Omental fat pad (tissue), 4 donors: ENCODE measurements at places on chromosomes 5 and 9.

GRCh38 chr5:62017092-62017491 lies 288.9 kb upstream of the KIF2A start:
- no peak for DNase-seq

- no peak for DNase-seq
Observed at GRCh38 chr5:37751227-37751626, 88.6 kb downstream of the GDNF start.

- DNase-seq = no peak
Observed at GRCh38 chr5:179110528-179110927, 50.4 kb downstream of the ZNF354C start.

GRCh38 chr9:109781541-109782197 lies 1.7 kb downstream of the PALM2AKAP2 start:
- no peak for DNase-seq

GRCh38 chr5:99285606-99286005 lies 356.8 kb upstream of the CHD1 start:
- no peak for DNase-seq

DNA sequence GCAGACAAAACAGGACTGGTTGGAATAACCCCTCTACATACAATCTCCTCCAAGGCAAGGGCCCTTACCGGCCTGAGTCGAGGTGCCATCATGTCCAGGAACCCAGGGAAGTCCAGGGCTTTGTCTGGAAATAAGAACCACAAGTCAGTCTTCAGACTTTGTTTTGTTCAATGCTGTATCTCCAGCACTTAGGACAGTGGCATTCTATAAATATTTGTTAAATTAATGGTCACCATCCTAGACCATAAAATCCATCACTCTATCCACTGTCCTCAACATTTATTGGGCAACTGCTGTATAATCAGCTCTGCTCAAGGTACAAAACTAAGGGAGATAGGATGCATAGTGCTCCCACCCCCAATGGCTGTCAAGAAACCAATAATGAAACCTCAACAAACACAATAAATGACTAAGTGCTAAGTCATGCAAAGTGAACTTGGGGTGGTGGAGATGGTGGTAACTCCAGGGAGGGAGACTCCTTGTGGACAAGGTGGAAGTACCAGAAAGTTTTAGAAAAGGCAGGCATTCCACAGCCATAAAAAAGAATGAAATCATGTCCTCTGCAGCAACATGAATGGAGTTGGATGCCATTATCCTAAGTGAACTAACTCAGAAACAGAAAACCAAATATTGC lies 5.0 kb downstream of the RELL2 start:
- DNase-seq = no peak

DNA sequence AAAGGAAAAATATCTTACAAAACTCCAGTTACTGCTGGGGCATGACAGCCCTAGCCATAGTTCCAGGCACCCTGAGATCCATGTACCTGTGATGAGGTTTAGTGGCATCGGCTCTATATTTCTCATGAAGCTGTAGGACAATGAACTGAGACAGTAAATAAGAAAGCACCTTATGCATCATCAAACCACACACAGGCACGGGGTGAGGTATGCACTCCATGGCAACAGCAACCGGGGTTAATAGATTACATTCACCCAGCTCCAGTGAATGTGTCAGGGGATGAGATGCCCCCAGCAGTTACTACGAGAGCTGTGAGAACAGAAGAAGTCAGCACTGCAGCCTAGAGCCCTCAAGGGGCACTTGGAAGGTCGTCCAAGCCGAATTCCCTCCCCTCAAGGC lies 162.0 kb upstream of the S1PR3 start:
- DNase-seq = no peak

GRCh38 chr5:177358370-177358819 lies 671 bp downstream of the RGS14 start:
- no peak for DNase-seq

DNA sequence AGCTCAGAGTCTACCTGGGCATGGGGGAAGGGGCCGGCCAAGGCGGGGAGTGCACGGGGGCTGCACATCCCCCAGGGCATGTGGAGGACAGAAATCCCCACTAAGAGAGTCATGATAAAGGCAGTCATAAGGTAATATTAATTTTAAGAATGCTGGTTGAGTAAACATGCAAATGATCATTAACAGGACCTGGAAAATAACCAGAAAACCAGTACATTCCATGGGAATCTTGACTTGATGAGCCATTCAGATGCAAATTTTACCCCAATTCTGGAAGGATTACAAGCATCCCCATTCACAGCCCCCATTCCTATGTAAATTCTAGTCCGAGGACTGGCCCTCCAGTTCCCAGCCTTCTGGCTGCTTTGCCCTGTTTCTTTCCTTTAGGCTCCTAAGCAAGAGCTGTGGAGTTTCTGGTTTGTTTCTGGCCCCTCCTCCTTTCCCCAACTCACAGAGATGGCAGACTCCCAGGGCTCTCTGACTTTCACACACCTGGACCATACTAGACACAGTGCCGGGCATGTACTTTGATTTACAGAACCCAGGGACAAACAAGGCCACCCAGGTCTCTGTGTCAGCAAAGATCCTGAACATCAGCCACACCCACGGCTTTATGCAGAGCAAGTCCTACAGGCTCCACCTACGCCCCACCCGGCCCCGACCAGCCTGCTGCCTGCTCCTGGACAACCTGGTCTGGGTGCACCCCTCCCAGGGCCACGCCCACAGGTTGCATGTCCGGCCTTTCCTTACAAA lies 62.7 kb downstream of the SEMA4D start:
- no peak for DNase-seq

GRCh38 chr5:141313711-141314110 lies 6.9 kb downstream of the TAF7 start:
- DNase-seq = no peak

DNA sequence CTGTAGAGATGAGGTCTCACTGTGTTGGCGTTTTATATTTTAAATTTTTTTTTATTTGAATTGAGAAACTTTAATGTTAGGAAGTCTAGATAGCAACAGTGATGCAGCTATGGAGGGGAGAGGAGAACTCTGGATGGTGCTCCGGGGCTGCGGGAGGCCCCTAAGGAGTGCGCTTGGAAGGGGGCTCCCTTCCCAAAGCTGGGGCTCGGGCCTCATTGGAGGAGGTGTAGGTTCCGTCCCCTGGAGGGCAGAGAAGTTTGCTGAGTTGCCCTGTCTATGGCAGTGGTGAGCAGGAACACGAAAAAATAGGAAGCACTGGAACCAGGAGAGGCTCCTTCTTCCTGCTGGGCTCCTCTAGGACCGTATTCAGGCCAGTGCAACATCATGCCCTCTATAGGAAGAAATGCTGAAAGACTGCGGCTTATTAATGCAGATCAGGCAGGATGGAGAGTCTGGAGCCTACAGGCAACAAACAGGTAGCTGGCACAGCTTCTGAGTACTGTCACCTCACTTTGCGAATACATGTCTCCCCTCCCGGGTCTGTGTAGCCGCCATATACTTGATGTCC lies 16.1 kb downstream of the AHRR start:
- no peak for DNase-seq

- no peak for DNase-seq
Observed at GRCh38 chr9:93577975-93578682, 1.7 kb downstream of the PHF2 start.

- DNase-seq = no peak
Observed at GRCh38 chr5:158670201-158670600, 429.5 kb downstream of the EBF1 start.

- DNase-seq = no peak
Observed at GRCh38 chr5:90807496-90807895, 248.9 kb downstream of the ADGRV1 start.

- no peak for DNase-seq
Observed at GRCh38 chr9:83000765-83001164, 62.2 kb downstream of the RASEF start.

DNA sequence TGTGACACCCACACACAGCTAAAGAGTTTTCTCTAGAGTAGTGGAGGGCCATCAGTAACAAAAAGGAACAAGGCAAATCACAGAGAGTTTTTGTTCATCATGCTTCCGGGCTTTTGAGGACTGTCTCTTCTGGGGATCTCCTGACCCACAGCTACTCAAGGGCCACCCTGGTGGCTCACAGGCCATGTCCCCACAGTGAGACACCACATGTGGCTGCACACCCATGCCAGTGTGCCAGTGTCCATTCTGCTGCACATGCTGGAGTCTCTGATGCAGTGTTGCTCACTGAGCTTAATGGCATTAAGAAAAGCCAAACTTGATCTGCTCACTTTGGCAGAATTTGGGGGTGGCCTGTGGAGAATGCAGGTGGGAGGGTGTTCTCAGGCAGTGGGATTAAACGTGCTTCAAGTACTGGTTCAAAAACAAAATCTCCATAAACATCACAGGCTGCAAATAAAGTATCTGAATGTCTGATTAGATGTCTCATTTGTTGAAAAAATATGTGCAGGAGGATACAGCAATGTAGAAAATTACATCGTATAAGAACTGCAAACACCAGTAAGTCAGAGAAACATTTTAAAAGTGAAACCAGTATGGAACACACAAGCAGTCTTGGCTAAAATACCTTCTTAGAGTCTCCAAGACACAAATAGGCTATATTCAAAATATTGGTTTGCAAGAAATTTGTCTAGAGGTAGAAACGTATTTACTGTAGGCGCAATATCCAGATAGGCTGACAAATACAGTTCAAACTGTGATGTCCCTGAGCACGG lies 11.0 kb downstream of the FREM1 start:
- no peak for DNase-seq

DNA sequence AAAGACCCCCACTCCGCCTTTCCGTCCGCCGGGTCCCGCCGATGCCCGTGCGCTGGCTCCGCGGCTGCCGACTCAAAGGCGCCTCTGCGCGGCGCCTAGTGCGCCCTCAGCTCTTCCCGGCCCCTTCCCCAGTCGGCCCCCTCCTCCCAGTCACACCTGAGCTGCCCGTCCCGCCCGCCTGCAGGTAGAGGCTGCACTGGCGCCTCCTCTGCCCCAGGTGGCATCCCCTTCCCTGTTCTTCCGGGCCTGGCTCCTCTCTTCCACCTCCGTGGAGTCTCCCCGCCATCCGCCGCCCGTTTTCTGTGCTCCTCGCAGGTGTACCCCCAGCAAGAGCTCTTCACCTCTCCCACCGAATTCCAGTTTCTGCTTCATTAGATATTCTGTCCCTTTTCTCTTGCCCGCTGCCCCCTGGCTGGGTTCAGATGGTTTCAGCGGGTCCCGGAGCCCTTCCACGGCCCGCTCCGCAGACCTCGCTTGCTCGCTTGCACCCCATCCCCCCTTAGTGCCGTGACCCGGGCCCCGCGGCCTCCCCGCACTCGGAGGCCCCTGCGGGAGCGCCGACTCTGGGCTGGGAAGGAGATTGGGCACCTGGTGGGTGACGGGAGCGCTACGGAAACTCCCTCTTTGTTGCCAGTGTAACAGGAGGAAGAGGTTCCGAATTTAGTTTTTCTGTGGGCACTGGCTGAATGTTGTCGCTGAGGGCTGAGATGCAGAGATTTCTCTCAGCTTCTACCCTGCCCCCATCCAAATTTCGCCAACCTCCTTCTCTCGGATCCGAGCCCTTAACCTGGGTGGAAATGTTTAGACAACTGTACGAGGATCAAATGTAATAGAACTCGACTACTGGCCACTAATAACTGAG lies 809 bp downstream of the SLC44A1 start:
- no peak for DNase-seq

GRCh38 chr5:10607666-10608073 lies 43.8 kb downstream of the ANKRD33B start:
- no peak for DNase-seq

DNA sequence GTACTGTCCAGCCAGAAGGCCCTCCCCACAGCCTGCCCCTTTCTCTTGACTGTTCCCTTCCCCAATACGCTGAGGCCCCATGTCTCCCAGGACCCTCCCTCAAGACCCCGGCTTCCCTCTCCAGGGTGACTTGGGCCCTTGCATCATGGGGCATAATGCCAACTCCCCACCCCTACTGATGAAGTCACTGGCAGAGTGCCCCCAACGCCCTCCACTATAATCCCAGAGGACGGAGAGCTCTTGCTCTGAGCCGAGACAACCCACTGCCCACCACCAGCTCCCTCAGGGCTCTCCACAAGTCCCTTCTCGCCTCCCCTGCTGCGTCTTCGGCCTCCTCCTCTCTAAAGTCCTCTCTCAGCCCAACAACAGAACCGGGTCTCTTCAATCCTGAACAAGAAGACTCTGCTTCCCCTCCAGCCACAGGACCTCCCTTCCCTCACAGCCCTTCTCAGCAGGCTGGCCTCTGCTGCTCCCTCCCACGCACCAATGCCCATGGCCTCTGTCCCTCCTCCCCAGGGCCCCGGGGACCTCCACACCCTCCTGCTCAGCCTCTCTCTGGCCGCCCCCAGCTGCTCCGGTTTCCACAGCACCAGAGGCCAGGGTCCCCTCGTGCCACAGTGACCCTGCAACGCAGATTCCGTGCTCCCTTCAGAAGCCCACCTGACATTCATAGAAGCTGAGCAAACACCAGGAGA lies 47.6 kb downstream of the ADAMTS2 start:
- no peak for DNase-seq

- no peak for DNase-seq
Observed at GRCh38 chr5:84885485-84886258, 501.0 kb upstream of the EDIL3 start.

DNA sequence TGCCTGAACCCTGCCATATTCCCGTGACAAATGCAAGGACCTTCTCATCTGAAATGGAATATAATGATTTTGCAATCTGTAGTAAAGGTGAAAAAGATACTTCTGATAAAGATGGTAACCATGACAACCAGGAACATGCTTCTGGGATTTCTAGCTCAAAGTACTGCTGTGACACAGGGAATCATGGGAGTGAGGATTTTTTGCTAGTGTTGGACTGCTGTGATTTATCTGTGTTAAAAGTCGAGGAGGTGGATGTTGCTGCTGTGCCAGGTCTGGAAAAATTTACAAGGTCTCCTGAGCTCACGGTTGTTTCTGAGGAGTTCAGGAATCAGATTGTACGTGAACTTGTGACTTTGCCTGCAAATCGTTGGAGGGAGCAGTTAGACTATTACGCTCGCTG lies 33.5 kb downstream of the AOPEP start:
- no peak for DNase-seq

GRCh38 chr9:113997610-113998009 lies 80.5 kb downstream of the AMBP start:
- no peak for DNase-seq

- DNase-seq = no peak
Observed at GRCh38 chr5:171272996-171273970, 35.8 kb upstream of the TLX3 start.

DNA sequence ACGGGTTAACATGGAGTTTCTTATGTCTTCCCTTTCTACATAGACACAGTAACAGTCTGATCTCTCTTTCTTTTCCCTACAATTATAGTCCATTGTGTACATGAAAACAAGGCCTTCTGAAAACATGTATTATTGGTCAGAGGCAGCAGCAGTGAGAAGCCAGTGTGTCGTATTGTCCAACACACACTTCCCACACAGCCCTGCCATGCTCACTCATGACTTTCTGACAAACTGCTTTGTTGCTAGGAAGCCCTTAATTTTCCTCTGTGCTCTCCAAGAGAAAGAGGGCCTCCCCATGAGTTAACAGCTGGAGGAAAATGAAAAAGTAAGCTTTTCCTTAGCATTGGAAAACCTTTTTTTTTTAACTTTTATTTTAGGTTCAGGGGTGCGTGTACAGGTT lies 56.4 kb upstream of the N4BP3 start:
- no peak for DNase-seq

GRCh38 chr9:18208166-18209059 lies 265.5 kb upstream of the ADAMTSL1 start:
- DNase-seq = no peak

GRCh38 chr5:113538313-113538712 lies 24.8 kb downstream of the YTHDC2 start:
- DNase-seq = no peak
